Adrenal gland (tissue), 19 donors: ENCODE measurements at places on chromosomes 2 and 18.

- no peak for DNase-seq
Measured at GRCh38 chr2:47654790-47655562, 128.0 kb upstream of the MSH6 start.

DNA sequence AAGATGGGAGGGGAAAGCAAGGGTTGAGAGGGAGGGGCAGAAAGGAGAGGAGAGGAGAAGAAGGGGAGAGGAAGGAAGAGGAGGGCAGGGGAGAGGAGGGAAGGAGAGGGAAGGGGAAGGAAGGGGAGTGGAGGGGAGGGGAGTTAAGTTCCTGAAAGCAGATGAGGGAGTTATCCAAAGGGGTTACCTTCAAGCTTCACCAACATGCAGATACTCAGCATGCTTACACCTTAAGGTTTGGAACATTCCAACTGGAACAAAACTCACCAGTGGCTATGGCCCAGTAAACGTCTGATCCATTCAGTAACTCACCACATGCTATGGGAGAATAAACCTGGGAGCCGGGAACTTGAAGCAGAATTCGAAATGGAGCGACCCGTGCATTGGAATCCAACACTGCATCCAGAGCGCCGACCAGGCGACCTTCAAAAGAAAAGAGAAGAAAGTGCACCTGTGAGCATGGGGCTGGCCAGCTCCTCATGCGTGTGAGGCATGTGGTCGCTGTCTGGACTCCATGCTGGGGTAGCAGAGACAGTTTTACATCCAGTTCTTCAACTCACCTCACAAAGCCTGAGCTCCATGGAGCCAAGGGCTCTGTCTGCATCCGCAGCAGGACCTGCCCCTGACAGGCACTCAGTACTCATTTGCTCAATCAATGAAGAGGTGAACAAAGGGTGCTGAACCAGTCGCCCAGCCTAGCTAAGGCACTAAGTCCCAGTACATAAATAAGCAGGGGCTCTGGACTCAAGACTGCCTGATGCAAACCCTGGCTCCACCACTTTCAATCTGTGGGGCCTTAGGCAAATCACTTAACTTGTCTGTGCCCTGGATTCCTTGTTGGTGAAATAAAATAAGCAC, 61.0 kb downstream of the TBC1D8 start:
- DNase-seq = no peak

- no peak for DNase-seq
Measured at GRCh38 chr2:176680916-176681516, 411.8 kb downstream of the MTX2 start.

DNA sequence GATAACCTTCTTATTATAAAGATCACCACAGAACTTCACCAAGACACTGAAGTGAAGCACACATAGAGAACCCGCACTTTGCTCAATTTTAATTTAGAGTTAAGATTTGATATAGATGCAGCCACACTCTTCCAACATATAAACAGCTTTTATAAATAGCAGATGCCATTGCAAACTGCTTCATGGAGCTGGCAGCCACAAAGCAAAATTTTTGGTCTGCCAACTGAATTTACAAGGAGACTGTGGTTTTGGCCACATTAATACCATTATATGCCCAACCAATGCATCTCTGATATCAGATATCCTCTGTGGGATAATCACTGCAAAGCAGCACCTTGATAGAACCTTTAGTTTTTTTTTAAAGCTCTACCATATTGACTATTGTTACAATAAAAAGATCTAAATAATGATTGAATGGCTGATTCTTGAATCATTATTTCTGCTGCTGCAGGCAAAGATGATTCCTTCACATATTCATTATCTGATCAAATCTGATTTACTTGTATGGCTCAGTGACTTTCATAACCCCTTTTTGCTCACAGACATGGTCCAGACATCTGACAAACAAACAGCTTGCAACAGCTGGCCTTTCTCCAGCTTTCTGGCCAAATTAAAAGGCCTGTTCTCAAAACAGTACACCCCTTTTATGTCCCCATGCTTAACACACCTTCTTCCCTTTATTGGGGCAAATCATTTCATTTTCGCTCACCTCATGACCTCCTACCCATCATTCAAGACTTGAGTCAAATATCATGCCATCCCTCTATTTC, 88.4 kb downstream of the METTL4 start:
- no peak for DNase-seq

- no peak for DNase-seq
Measured at GRCh38 chr2:5316001-5316490, 376.1 kb upstream of the SOX11 start.

DNA sequence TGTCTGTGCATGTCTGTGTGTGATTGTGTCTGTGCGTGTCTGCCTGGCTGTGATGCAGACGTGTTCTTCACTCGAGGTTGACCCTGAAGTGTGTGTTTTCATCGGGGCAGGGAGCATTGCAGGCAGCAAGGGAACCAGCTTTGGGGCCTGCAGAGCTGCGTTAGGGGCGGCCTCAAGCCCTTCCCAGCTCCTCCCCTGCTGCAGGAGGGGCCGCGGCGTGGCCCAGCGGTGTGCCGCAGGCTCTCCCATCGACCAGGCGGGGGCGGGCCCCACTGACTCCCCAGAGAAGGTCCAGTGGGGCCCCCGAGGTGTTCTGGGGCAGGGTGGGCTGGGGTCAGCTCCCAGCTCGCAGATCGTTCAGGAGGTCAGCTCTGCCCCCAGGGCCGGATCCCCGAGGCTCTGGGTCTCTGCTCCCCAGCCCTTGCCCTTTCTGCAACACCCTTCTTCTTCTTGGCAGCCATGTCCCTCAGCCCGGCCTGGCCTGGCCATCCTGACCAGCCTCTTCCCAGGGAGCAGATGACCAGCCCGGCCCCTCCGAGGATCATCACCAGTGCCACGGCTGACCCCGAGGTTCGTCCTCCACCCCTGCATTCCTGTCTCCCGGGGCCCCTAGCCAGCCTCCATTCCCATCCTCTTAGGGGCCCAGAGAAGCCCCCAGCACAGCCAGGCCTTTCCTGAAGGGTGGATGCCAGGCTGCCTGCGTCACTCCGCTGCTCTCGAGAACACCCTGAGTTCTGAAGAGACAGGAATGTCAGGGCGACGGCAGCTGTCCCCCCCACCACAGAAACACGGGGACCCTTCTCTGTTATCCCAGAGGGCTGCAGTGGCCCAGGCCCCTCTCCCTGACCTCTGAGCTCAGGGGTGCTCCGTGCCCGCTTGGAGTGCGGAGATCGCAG, 11.1 kb upstream of the KLHL30 start:
- DNase-seq = no peak

- DNase-seq = no peak
Measured at GRCh38 chr2:71827973-71828372, 319.7 kb downstream of the CYP26B1 start.

- DNase-seq = no peak
Measured at GRCh38 chr18:31677592-31677991, 6.8 kb downstream of the B4GALT6 start.

DNA sequence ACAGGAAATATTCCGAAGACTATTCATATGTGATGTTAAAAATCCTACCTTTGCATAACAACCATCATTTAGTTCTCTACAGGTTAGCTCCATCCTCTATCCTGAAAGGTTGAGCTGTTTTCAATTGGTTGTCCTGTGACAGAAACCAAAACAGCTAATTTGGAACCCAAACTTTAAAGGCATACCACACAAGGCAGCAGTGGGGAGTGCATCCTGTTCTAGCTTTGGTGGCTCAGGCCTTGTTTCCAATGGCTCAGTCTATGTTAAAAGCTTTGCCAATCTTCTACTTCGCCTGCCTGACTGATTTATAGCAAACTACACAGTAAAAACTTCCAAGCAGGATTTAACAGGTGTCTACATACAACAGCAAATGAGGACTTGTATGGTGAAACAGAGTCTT, 3.2 kb downstream of the CD226 start:
- DNase-seq = no peak

- DNase-seq = no peak
Measured at GRCh38 chr18:8900552-8900951, 195.2 kb downstream of the MTCL1 start.

- no peak for DNase-seq
Measured at GRCh38 chr2:65165558-65165957, 35.7 kb upstream of the RAB1A start.

GRCh38 chr2:240619506-240620148, 5.7 kb upstream of the GPR35 start:
- DNase-seq = no peak

DNA sequence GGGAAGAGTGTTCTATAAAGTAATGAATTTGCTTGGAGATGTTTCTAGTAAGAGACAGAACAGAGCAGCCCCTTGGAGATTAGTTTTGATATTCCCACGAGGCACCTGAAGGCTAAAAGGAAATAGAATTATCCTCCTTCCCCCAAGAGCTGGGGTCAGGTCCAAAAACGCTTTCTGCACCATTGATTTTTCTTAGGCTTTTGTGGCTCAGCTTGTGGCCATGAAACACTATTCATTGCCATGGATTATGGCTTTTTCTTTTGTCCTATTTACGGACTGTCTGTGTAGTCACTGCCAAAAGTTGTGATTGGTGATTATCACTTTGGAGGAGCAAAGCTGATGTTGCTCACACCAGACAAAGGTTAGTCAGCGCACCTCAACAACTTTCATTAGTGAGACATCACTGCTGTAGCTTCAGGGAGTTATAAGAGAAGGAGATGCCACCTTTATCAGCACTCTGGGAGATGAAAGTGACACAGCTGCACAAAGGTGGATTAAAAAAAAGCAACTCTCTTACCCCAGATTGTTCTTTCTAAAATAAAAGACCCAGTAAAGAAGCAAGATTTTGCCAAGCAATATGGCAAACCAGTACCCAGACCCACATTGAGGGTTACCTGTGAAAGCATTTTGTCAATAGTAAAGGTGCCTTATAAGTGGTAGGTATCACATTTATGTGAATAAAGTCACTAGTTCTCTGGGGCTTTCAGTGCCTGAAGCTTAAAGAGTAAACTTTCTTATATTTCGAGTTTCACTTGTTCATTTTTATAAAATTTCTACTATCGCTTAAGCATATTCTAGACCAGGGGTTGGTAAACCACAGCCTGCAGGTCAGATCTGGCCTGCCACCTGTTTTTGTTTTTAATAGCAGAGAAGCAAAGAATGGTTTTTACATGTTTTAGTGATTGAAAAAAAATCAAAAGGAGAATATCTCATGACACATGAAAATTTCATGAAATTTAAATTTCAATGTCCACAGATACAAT, 10.6 kb downstream of the CXCR4 start:
- no peak for DNase-seq

DNA sequence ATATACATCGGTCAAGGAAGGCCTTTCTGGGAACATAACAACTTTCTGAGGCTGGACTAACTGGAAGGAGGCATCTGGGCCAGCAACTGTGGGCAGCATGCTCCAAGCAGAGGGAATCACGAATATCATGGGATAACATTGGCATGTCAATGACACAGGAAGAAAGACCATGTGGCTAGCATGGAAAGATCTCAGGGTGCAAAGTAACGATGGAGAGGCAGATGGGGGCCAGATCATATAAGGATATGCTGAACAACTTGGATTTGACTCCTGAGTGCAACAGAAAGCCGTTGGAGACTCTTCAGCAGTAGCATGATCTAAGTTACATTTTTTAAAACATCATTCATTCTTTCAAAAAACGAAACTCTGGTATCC, 133.6 kb downstream of the FOXI3 start:
- no peak for DNase-seq

- DNase-seq = peak; percentile 89
Measured at GRCh38 chr2:64374686-64375085, 79.3 kb upstream of the LGALSL start.

DNA sequence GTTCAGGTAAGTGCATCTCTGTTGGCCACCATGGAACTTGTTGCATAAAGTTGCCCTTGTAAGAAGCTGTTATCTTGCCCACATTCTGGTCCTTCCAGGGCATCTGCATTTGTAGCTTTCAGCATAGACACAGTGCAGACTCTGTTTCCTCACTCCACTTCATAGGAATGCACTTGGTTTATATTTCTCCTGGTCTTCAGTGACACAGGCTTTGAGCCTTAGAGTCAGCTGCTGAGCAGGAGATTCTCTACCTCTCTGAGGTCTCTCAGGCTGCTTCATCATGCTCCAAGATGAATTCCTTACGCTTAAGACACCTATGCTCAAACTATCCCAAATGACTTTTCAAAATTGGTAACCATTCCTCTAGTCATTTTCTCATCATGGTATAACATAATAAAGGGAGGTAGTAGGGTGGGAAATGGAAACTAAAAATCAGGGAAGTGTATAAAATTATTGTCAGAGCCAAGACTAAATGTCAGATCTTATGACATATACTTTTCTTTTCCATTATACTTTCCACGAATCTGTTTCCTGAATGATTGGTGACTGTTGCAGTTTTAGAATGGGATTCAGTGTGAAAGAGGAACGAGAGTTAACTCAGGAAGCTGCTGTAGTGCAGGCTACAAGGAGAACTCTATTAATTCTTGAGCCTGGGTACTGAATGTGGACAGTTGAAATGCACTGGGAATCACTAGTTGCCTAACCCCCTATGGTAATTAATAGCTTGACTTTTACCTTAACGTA, 72.0 kb downstream of the GALNT1 start:
- DNase-seq = no peak

DNA sequence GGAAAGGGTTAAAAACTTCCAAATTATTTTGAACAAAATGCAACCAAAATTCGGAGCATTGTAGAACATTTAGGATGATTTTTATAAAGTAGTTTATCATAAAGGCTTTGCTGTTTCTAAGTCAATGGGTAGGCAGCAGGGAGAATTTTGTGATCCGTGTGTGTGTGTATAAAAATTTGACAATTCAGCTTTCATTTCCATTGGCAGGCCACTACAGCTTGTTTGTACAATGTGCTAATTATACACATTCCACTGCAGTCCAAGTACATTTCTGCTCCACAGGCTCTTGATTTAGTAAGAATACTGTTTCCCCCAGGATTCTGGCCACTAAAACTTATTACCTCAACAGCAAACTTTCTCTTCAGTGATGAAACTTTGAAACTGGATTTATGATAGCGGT, 71.8 kb upstream of the LTBP1 start:
- DNase-seq = no peak

DNA sequence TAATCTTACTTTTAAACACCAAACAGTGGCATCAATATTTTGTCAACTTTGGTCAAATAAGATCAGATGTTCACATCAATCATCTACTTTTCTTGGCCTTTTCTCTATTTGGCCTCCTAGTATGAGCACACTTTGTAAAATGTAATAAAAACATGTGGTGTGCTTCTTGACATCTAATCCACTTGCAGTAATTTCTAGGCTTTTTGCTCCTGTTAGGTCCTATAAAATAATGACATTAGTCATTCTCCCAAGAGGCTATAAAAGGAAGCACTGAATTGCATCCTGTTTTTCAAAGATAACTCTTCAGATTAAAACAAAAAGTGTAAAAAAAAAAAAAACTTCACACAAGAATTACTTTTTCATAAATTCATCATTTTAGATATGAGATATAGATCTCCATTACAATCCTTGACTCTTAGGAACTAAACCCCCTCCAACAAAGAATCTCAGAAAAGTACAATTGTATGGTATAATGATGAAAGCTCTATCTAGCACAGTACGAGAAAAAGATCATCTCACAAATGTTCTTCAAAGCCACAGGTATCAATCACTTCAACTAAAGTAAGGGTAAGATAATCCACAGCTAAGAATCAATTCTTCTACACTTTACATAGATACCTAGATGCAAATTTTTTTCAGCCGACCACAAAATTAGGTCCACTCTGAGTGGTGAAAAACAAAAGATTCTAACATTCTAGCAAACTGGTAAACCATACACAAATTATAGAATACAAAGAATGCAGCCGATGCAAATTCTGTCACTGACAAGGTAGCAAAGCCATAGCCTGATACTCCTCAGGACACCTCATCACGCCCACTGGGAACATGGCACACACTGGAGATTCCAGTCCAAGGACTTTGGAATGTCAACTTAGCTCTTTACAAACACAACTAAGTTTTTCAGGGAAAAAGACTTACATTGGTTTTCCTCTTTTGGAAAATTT, 2.7 kb downstream of the BCL2 start:
- no peak for DNase-seq
